HFFc6 (cell line): ENCODE measurements at places on chromosomes 6 and 20.

- DNase-seq = no peak
These were observed 611.0 kb upstream of the MARCKS start for GRCh38 chr6:113246186-113246585.

GRCh38 chr20:53728359-53728758 lies 134.7 kb upstream of the ZNF217 start:
- no peak for DNase-seq

- no peak for DNase-seq
These were observed 424.5 kb downstream of the GRIK2 start for GRCh38 chr6:101818051-101818450.

DNA sequence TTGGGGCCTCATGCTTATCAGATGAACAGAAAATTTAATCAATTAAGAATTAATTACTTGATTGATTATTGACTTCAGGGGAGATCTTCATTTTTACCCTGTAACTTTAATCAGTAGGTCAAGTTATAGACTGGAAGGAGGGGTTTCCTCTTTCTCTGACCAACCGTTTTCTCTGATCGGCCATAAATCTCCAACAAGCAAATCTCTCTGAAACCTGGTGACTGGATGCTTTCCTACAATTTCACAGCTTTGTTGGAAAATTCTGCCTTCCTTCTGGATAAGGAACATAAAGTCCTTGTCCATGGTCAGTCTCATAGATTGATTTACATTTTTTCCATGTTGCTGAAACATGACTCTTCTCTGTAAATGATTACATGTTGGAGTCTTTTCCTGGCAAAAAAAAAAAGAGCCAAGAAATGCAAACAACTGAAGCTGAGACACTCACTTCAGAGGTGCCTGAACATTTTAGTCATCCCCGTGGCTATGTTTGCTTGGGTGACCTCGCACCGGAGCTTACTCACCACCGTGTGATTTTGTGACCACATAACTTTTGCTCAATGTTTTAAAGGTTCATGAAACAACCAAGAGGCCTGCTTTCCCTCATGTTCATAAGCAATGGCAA lies 31.0 kb downstream of the IRF4 start:
- DNase-seq = peak; percentile 76

GRCh38 chr20:15507151-15507550 lies 1066.1 kb downstream of the KIF16B start:
- DNase-seq = no peak

- no peak for DNase-seq
These were observed 8.1 kb upstream of the CSE1L start for GRCh38 chr20:49037962-49038387.

DNA sequence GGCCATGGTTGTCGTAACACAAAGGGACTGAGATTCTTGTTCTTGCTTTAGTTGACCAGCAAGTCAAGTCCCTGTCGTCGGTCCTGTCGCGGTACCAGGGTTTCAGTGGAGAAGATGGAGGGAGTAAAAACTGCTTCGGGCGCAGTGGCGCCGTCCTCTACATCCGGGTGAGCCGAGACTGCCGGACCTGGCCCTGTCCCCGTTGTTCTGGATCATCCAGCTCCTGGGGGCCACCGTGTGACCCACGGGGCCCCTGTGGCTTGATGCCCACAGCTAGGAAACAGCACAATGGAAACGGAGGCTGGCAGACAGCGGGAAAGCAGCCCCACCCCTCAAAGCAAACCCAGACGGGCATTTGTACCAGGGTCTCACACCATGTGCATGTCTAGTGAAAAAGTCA lies 15.0 kb downstream of the MTG2 start:
- no peak for DNase-seq

DNA sequence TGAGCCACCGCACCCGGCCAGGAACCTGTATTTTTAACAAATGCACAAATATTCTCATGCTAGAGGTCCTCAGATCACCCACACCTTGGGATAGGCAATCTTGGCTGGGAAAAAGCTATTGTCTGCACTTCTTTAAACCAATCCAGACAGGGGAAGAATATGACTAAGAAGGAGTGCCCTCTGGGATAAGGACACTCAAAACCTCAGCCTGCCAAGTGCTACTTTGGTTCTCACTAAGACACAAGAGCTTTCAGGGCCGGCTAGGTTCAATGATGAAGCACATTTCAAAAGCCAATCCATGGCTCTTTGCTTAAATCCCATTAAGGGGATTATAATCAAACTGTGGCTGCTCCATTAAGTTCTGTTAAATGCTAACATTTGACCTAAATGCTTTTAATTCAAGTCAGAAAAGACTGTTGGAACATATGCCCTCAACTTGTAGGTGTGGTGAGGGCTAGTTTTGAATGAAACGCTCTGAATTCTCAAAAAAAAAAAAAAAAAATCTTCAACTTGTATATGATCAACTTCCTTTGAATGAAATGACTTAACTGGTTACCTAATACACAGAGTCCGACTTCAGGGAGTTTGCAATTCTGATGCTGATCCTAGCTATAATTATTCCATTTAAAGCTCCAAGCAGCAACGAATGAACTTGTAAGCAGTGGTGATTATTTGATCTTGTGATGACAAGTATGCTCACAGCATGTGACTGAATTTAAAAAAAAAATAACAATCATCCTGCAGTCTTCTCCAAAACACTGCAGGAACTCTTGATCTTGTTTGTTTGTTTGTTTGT lies 56.6 kb downstream of the SLC23A2 start:
- no peak for DNase-seq

GRCh38 chr6:22809370-22809769 lies 240.0 kb downstream of the HDGFL1 start:
- DNase-seq = no peak

GRCh38 chr20:31667315-31668285 lies 29.9 kb downstream of the COX4I2 start:
- DNase-seq = no peak

DNA sequence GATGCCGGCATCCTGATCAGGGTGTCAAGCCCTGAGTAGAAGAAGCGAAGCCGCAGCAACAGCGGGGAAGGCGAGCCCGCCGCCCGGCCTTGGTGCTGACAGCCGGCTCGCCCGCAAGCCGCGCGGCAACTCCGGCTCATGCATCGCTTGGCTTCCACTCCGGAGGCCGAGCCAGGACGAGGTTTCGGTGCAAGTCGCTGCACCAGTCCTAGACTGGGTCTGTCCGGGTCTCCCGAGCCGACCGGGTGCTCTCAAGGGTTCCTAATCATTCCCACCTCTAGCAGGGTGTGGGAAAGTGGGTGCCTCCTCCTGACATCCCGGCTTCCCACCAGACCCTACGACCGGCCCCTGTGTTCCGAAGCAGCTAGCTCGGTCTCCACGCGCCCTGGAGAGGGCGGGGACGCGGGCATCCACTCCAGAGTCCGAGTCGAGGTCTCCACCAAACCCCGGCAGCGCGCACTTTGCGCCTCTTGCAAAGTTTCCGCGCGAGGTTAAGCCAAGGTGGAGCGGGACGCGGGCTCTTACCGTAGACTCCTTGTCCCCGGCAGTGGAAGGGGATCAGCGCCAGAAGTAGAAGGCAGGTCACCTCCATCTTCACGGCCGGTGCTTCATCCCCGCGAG lies 1.4 kb downstream of the MDGA1 start:
- DNase-seq = no peak

DNA sequence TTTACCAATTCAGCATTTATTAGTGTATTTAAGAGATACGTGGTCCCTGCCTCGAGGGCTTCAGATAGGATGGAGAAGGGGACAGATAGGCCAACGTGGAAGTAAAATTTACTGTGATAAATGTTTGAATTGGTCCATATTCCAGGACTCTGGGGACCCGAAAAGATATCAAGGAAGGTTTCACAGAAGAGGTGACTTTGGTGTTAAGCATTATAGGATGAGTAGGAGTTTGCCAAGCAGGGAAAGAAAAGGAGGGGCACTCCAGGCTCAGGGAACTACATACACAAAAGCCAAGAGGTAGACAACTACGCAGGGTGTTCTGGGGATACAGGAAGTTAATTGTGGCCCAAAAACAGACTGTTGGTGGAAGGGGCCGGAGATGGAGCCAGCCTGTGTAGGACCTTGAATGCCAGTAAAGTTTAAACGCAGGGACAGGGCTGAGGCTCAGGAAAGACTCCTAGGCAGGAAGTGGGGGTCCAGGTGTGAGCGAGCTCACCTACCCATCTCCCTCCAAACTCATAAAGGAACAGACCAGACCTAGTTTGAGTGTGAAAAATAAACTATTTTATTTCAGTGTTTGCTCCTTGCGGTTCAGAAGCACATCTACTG lies 37.0 kb downstream of the TGM2 start:
- no peak for DNase-seq

DNA sequence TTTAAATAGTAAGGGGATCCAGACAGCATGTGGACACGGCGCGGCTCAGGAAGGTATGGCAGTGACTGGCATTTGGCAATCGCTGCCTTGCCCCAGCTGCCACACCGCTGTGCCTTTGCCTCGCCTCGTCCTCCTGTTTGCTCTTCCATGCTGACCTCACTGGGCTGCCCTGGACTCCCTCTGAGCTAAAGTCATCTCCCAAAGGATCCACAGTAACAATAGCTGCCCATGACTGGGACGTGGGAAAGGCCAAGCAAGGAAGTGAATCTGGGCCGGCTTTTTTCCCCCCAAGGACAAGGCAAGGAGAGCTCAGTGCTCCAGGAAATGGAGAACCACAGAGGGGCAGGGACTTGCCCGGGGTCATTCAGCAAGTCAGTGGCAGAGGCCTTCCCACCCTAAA lies 48.1 kb downstream of the JPH2 start:
- DNase-seq = no peak

DNA sequence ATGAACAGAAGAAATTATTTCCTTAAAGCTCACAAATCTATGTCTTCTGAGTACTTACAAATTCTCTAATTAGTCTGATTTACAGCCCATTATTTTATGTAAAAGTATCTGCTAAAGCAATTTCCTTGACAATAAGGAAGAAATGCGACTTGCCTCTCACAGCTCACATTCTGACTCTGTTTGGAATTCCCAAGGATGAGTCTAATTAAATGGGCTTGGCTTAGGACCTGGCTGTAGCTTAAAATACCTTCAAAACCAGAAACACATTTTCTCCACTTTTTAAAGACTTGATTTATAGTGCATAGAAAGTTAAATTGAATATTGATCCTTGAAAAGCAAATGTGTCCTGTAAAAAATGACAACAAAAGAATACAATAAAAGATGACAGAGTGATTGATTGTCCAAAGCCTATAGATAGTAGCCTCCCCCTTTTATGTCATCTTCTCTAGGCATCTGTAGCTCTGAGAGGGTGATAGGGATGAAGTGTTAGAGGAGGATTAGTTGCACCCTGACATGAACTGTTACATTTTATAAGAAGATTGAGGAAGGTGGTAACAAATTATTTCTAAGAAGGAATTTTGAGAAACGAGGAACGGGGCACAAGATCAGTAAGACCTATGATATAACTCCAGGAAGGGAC lies 118.9 kb downstream of the MACROD2 start:
- DNase-seq = no peak

DNA sequence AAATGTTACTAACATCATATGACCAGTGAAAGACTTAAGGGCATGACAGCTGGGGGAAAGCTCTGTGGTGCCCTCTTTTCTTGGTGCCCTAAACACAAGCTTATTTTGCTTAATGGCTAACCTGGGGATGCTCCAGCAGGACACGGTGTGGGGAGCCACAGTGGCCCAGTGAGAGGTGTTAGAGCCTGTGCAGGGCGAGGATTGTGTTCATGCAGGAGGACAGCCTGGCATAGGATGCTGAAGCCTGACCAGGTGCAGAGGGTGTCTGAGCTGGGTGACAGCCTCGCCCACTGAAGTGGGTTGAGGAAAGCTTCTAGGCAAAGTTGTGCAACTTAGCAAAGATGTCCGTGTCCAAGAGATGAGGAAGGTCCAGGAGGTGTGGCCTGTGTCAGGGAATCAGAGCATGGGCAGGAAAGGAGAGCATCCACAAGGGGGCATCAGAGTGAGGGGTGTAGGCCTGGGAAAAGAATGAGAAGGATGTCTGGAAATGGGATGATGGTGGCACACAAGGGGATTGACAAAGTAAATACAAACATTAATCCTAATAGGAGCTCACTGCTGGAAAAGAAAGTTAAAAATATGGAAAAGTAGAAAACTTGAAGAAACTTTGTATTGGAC lies 33.9 kb downstream of the SLC17A4 start:
- peak; percentile 39 for DNase-seq

DNA sequence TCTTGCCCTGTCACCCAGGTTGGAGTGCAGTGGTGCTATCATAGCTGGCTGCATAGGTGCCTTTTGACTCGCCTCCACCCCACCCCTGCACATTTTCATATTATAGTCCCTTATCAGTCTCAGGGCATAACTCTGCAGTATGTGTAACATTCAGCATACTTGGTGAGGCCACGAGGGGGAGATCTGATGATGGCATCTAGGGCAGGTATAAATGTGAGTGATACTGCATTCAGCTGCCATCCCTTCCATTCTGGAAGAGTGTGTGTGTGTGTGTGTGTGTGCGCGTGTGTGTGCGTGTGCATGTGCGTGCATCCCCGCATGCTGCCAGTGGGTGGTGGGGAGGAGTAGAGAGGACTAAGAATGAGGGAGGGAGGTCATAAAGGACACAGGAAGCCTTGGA lies 81.4 kb downstream of the JARID2 start:
- no peak for DNase-seq

- no peak for DNase-seq
These were observed 263.9 kb downstream of the FRK start for GRCh38 chr6:115796829-115797228.

GRCh38 chr6:98787435-98787834 lies 46.9 kb upstream of the POU3F2 start:
- no peak for DNase-seq

GRCh38 chr6:158826819-158827501 lies 7.8 kb upstream of the EZR start:
- no peak for DNase-seq

DNA sequence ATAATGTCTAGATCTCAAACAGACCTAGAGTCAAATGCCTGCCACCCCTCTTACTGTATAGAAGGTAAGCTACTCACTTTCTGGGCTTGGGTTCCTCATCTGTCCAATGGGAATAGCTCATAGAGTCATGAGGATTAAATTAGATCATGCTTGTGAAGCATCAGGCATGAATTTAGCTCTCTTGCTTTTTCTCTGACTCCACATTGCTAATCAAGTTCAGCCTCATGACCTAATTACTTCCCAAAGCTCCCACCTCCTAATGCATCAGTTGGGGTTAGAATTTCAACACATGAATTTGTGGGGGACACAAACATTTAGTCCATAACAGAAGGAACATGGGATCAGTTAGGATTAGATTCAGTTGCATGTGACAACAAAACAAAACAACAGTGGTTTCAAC lies 4.6 kb upstream of the DDX27 start:
- no peak for DNase-seq

GRCh38 chr6:155530219-155530834 lies 74.7 kb upstream of the NOX3 start:
- DNase-seq = peak; percentile 51

- DNase-seq = no peak
These were observed 216.2 kb downstream of the MYLK4 start for GRCh38 chr6:2534406-2535042.

DNA sequence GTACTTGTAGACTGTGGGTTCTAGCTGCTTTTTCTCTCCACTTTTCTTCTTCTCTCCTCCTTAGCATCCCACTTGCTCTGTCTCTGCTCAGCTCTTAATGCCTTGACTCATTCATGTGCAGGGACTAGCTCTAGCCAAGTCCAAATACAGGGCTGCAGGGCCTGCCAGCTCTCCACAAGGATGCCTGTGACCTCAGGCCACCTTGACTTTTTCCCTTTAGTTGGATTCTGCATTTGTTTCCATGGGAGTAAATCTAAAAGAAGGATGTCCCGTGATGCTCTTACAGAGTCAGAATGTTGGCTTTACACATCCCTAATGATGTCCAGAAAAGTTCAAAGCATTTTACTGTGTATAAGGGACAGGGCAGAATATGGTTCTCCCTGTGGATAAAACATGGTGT lies 101.8 kb upstream of the PREP start:
- no peak for DNase-seq

GRCh38 chr20:21378259-21378658 lies 19.1 kb downstream of the NKX2-4 start:
- DNase-seq = no peak
